ENCODE measurements at places on chromosomes 12 and 14. TPM values are rescaled to one million over a fixed set of nuclear protein-coding genes. Genes with fewer than 3 reads are reported as not detected.

CPNE6 gene
- not detected for total RNA-seq

DNAJC22 gene
- 18.3 TPM for total RNA-seq

DNAH10 gene
- 0.92 TPM for total RNA-seq

JAG2 gene
- 40.6 TPM for total RNA-seq

DUSP6 gene
- 27.7 TPM for total RNA-seq

NDRG2 gene
- total RNA-seq = 418 TPM

ZDHHC22 gene
- 0.18 TPM for total RNA-seq

DBX2 gene
- not detected for total RNA-seq

DNA sequence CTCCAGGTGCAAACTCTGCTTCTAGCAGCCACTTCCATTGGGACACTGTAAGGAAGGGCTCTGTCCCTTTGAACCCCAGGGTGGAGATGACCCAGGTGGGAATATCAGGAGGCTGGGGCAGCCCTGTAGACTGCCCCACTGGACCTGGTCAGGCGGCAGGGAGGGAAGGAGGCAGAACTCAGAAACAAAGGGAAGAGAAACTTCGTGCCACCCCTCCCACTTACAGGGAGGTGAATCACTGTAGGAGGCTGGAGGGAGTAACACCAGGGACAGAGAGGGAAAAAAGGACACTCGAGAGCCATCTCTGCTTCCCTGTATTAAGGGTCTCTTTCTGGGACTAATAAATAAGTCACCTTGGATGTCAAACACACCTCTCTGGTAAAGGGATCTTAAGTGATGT lies 37.4 kb downstream of the ISCA2 start:
- H3K4me1 ChIP-seq = no peaks in the 10 kb centered on the region
- DNase-seq = no peak
- H3K36me3 ChIP-seq = no peaks in the 10 kb centered on the region
- no peak overlapping the region for H3K4me3 ChIP-seq

- H3K4me3 ChIP-seq = no peak overlapping the region
- no peaks in the 10 kb centered on the region for H3K4me1 ChIP-seq
- H3K27me3 ChIP-seq = no peaks in the 10 kb centered on the region
- H3K27ac ChIP-seq = no peak overlapping the region
These were observed 341.8 kb downstream of the GLT1D1 start for GRCh38 chr12:129195081-129195480.

GRCh38 chr12:29962276-29963035 lies 178.7 kb upstream of the TMTC1 start:
- H3K4me3 ChIP-seq = no peak overlapping the region
- no peaks in the 10 kb centered on the region for H3K27me3 ChIP-seq
- H3K27ac ChIP-seq = no peak overlapping the region
- no peaks in the 10 kb centered on the region for H3K4me1 ChIP-seq
- no peaks in the 10 kb centered on the region for H3K36me3 ChIP-seq

- no peak for DNase-seq
- H3K4me3 ChIP-seq = no peak overlapping the region
- no peaks in the 10 kb centered on the region for H3K4me1 ChIP-seq
- no peaks in the 10 kb centered on the region for H3K27me3 ChIP-seq
These were observed 385.6 kb downstream of the GRIN2B start for GRCh38 chr12:13595536-13596443.

DNA sequence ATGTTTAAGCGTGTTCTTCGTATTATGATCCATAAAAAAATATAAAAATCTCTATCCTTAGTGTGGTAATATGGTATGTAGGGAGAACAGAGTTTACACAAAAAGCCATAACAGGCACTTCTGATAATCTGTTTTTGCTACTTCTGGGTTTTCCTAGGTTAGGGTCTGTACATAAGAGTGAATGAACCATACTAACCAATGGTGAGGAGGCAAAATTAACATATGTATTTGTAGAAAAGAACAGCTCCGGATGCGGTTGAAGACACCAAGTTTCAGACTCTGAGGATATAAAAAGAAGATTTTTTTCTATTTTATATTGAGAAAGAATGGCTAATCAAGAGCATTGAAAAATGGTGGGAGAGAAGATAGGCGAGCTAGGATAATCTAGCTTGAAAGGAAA lies 40.2 kb upstream of the PPP1R12A start:
- no peak overlapping the region for H3K4me3 ChIP-seq
- H3K36me3 ChIP-seq = no peaks in the 10 kb centered on the region
- no peak overlapping the region for H3K27ac ChIP-seq

- H3K27ac ChIP-seq = peak overlapping the region; percentile 95
- peaks cover 81% of the 10 kb centered on the region for H3K4me1 ChIP-seq
- H3K36me3 ChIP-seq = peaks cover 11% of the 10 kb centered on the region
- H3K27me3 ChIP-seq = no peaks in the 10 kb centered on the region
- H3K4me3 ChIP-seq = peak overlapping the region; percentile 85
- no peak for DNase-seq
These were observed 3.5 kb upstream of the BAZ2A start for GRCh38 chr12:56633468-56634241.

- H3K4me3 ChIP-seq = no peak overlapping the region
- H3K27me3 ChIP-seq = no peaks in the 10 kb centered on the region
- H3K4me1 ChIP-seq = no peaks in the 10 kb centered on the region
- H3K27ac ChIP-seq = no peak overlapping the region
- H3K36me3 ChIP-seq = no peaks in the 10 kb centered on the region
These were observed 487.5 kb upstream of the TMEM132C start for GRCh38 chr12:127779301-127780045.

- no peak overlapping the region for H3K4me3 ChIP-seq
- no peaks in the 10 kb centered on the region for H3K4me1 ChIP-seq
- H3K27me3 ChIP-seq = no peaks in the 10 kb centered on the region
- DNase-seq = no peak
These were observed 13.7 kb upstream of the TCTN2 start for GRCh38 chr12:123657211-123657610.

- peak; percentile 80 for DNase-seq
- H3K27ac ChIP-seq = peak overlapping the region; percentile 95
- H3K4me1 ChIP-seq = peaks cover 99% of the 10 kb centered on the region
- H3K4me3 ChIP-seq = no peak overlapping the region
These were observed 7.2 kb downstream of the ALDH2 start for GRCh38 chr12:111773801-111774551.

Data from stomach (tissue), 19 donors.